T-helper 2 cell (primary cell): ENCODE measurements at places on chromosomes 7 and 10.
A peak's percentile ranks its signal among the peaks of the same experiment; 100 is the strongest.

GRCh38 chr7:157008206-157009169 lies 2.0 kb downstream of the MNX1 start:
- DNase-seq = no peak

DNA sequence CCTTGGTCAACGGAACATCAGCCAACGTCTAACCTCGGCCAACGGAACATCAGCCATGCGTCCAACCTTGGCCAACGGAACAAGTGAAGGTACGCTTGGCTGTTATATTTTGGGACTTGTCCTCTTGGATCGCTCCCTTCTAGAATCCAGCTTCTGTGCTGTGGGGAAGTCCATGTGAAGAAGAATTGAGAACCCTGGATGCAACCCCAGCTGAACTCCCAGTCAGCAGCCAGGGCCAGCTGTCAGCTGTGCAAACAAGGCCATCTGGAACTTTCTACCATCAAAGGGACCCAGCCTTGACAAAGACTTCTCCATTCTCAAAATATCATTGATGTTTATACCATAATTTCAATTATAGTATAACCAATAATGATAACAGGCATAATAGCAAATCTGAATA lies 43.3 kb upstream of the ITGA8 start:
- no peak for DNase-seq

- no peak for DNase-seq
Observed at GRCh38 chr10:30095631-30096422, 36.4 kb upstream of the JCAD start.

DNA sequence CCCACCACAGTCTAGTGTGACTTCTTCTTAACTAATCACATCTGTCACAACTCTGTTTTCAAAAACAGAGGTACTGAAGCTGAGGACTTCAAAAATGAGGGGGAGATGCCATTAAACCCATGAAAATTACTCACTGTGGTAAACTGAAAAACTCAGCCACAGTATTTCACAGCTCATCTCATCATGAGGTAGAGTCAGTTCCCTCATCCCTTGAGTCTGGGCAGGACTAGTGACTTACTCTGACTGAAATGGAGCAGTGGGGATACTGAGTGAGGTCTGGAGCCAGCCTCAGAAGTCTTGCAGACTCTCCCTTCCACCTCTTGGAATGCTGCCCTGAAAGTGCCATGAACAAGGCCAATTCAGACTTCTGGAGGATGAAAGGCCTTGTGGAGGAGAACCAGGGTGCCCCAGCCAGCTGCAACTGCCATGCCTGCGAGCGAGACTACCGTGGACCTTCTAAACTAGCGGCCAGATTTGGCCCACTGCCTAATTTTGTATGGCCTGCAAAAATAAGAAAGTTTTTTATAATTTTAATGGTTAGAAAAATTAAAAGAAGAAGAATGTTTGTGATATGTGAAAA lies 24.7 kb upstream of the ANKRD1 start:
- DNase-seq = no peak

DNA sequence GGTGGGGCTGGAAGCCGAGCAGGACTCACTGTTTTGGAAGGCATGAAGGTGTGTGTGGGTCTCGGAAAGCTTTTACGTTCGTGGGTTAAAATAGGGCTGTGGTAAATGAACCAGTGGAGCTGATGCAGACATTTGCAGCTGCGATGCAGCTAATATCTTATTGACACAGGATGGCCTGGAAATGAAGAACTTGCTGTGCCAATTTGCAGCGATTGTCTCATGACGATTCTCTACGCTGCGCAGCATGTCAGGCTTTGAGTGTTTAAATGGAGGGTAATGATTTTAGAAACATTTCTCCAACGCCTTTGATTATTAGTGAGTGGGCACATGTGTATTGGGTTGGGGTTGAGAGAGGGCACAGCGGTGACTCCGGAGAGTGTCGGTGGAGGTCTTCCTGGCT lies 136.0 kb downstream of the ACTR3B start:
- no peak for DNase-seq

GRCh38 chr10:68697106-68697505 lies 23.9 kb upstream of the CCAR1 start:
- no peak for DNase-seq

- no peak for DNase-seq
Observed at GRCh38 chr10:69333205-69333604, 54.9 kb downstream of the HK1 start.

- no peak for DNase-seq
Observed at GRCh38 chr10:89591111-89591795, 53.8 kb downstream of the PANK1 start.

- DNase-seq = no peak
Observed at GRCh38 chr7:2460188-2460587, 16.0 kb downstream of the GRIFIN start.

DNA sequence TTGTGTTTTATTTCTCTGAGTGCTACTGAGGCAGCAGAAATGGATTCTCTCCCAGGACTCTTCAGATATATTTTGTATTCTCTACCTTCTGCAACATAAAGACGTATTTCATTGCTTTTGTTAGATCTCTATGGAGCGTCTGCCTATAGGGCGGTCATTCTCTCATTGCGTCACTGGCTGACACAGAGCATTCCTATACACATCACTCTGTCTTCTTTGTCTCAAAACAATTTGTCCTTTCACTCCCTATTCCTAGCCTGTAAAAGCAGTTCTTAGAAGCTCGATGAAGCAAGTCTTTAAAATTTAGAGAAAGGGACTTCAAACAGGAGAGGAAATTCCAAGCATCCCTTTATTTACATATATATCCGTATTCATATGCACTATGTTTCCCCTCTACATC lies 120.6 kb downstream of the CPED1 start:
- no peak for DNase-seq

DNA sequence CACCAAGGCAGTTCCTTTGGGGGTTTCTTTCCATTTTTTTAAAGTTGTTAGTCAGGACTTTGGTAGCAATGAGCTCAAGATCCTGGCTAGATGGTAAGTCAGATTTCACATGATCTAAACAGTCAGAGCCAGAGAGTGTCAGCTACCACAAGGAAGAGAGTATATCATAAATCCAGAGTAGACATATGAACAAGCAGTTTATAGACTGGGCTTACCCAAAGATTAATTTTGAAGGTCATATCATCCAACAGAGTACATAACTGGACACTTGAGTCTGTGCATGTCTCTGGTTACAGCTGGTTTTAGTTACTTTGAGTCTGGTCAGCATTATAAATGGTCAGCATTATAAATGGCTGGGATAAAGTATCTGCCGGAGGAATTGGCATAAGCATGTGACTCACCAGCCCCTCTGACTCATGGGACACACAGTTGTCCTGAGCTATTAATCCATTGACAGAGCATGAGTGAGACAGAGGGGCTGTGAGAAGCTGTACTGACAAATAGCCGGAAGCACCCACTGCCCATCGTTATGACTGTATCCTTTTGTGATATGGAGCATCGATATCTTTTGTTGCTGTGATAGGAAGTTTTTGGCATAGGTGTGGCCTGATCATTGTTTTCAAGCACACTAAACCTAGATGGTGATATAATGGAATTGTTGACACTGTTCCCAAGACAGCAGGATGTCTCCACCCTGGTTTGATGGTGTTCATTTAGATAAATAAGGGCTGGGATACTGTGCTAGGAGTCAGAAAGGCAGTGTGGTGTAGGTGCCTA lies 19.3 kb downstream of the PPP1R3C start:
- no peak for DNase-seq

DNA sequence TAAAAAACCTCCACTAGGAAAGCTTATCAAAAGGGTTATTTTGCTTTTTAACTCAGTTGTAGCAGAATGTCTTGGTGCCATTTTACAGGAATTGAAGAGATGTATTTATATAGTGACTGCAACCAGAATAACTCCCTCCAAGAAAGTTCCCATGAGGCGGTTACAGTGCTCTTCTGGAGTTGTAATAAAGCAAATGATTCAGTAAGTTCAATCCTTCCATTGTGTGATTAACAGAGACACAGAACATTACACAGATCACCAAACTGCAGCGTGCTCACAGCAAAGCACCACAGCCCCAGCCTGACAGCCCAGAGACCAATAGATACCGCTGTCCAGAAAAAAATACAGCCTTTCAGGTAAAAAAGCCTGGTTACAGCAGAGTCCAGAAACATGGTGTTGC lies 21.9 kb upstream of the CABCOCO1 start:
- no peak for DNase-seq

GRCh38 chr10:104028146-104028545 lies 57.5 kb downstream of the COL17A1 start:
- peak; percentile 77 for DNase-seq

DNA sequence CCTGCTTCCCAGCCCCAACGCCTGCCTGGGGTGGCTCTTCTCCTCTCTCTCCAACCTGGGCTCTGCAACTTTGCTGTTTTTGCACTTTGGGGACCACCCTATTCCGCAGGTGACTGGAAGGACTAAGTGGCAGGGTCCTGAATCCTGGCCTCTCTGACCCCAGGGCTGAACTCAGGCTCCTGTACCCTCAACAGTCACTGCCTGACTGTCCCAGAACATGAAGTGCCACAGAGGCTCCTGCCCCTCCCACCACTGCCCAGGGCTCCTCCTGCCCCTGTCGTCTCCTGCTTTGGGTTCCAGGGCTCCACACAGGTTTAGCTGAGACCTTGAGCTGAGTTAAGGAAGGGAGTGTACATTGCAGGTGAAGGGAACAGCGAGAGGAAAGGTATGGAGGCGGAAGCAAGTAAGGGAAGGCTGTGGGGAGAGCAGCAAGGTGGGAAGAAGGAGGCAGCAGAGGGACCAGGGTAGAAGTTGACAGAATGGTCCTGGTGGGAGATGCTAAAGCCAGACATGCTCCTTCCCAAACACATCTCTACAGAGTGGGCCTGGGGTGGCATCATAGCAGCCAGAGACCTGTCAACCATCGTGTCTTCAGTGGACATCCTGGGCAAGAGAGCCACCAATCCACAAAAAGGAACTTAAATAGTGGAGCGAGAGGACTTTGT lies 5.7 kb upstream of the GRID1 start:
- DNase-seq = no peak

- DNase-seq = no peak
Observed at GRCh38 chr10:61397175-61397986, 55.8 kb downstream of the TMEM26 start.

- DNase-seq = no peak
Observed at GRCh38 chr7:44461387-44461786, 29.1 kb downstream of the NUDCD3 start.

DNA sequence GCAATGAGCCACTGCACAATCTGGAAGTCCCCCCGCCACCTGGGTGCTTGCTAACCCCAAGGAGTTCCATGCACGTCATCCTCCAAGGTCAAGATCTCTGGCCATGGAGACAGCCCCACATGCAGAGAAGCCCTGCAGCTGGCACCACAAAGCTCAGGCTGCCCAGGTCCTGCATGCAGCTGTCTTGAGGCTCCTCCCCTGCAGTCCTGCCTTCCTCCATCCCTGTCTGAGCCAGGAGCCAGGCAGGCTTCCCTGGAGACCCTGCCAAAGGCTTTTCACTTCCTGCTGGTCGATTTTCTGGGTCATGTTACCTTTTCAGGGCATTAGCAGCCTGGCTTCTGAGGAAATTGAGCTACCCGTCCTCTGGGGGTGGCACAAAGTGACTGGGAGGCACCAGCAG lies 12.5 kb upstream of the TMEM72 start:
- DNase-seq = no peak

DNA sequence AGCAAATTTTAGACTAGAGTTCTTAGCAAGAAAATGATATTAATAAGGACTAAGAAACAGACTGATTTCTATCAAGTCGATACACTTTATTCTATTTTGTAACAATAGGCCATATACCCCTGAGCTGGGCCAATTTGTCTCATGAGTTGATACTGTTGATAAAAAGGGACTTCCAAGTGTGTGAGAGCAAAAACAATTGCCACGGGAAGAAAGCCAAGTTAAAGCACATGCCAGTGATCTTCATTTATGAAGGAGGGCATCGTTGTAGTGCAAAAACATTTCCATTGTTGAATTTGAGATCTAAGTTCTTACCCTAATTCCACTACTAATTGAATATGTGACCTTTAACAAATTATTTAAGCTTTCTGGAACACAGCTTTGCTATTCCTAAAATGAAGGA lies 119.9 kb downstream of the CNOT4 start:
- DNase-seq = no peak

GRCh38 chr7:51312951-51313737 lies 3.5 kb downstream of the COBL start:
- no peak for DNase-seq

GRCh38 chr7:1912593-1913465 lies 242.8 kb downstream of the ELFN1 start:
- no peak for DNase-seq

GRCh38 chr7:38142736-38143135 lies 35.3 kb upstream of the STARD3NL start:
- no peak for DNase-seq

DNA sequence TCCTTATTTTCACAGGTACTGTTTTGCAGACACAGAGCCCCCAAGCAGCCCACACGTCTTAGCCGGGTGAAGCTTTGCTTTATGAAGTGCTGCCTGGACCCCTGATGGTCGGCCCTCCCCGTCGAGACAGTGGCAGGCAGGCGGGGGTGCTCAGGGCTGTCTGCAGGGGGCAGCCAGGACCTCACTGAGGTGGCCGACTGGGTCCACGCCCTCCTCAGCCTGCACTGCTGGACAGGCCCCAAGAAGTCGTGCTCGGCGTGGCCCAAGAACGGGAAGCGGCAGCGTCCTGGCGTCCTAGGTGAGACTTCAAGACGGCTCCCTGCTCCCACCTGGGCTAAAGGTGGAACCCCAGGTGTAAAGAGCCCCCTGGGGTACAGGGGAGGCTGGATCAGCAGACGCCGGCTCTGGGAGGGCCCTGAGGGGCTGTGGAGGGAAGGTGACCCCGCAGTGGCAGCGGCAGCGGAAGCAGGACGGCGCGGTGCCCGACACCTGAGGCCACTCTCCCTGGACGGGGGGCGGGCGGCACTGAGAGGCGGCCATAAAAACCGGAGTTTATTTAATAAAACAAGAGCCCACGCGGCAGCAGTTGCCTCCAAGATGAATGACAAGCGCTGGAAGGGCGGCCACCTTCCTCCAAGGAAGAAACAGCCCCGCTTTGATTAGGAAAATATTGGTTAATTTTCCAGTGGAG lies 179.4 kb downstream of the ELFN1 start:
- no peak for DNase-seq

GRCh38 chr10:75165684-75166622 lies 44.6 kb upstream of the VDAC2 start:
- DNase-seq = no peak

DNA sequence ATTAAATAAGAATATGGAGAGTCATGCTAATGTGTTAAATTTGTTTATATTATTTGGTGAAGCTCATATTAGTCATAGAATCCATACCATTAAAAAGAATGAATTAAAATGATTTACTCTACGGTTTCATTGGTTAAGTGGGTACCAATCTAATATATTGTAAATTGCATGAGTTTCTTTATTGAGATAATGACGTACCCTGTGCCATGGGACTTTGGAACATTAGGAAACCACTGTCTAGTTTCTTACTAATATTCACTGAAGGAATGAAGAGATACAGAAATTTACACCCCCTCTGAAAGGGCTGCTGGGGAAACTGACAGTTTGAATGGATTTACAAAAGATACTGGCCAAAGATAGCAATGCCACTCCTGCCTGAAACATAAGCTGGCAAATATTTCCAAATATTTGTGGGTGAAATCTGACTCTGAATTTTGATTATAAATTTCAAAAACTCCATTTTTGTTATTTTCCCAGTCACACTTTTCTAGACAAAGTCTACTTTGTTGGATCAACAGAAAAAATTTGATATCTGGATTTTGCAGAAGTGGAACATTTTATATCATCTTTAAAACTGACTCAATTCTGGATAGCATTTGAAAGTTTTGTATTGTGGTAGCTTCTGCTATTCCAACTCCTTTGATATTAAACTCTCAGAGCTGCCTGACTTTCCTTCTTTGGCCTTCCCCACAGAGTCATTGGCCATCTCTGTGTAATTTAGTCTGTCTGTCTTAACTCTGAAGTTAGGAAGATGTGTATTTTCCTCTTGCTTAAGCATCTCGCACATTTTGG lies 22.3 kb downstream of the MDFIC start:
- no peak for DNase-seq
